ENCODE measurements at places on chromosomes 1 and 21. TPM values are rescaled to one million over a fixed set of nuclear protein-coding genes. Genes with fewer than 3 reads are reported as not detected.

The DPYD gene
- total RNA-seq, result 20.2 TPM

The HSD3B2 gene
- total RNA-seq, result not detected

The AJAP1 gene
- total RNA-seq, result 0.13 TPM

The CEP170 gene
- 205 TPM for total RNA-seq

Data from bladder microvascular endothelial cell (primary cell).